ENCODE measurements at places on chromosomes 4 and X. TPM values are rescaled to one million over a fixed set of nuclear protein-coding genes. Genes with fewer than 3 reads are reported as not detected.

ASB9 gene
- not detected for total RNA-seq

TRPC3 gene
- not detected for total RNA-seq

MAGEA2B gene
- not detected for total RNA-seq

HSD17B13 gene
- 0.58 TPM for total RNA-seq

FHDC1 gene
- 0.29 TPM for total RNA-seq

ZNF157 gene
- 1.00 TPM for total RNA-seq

HHIP gene
- total RNA-seq = not detected

GUCY1A1 gene
- not detected for total RNA-seq

FOXO4 gene
- 42.9 TPM for total RNA-seq

SGCB gene
- 7.4 TPM for total RNA-seq

MAGIX gene
- total RNA-seq = 2.2 TPM

Measured in CD4-positive, alpha-beta memory T cell (primary cell).